ENCODE measurements at places on chromosomes 12 and 14. TPM values are rescaled to one million over a fixed set of nuclear protein-coding genes. Genes with fewer than 3 reads are reported as not detected.

FANCM gene
- 13.5 TPM for total RNA-seq

GRIP1 gene
- total RNA-seq: 5.2 TPM

RAB2B gene
- 35.9 TPM for total RNA-seq

PLEKHH1 gene
- total RNA-seq: 57.9 TPM

KCNH5 gene
- 0.06 TPM for total RNA-seq

SIX1 gene
- total RNA-seq: 25.0 TPM

CATSPERB gene
- 1.2 TPM for total RNA-seq

KCNMB4 gene
- 4.8 TPM for total RNA-seq

RND1 gene
- total RNA-seq: 0.41 TPM

DNA sequence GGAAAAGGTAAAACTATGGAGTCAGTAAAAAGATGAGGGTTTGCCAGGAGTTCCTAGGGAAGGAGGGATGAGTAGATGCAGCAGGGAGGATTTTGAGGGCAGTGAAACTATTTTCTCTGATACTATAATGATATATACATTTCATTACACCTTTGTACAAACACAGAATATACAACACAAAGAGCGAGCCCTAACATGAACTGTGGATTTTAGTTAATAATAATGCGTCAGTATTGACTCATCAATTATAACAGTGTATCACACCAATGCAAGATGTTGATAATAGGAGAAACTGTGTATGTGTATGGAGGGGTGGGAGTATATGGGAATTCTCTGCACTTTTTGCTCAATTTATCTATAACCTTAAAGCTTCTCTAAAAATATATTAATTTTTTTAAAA lies 404.3 kb upstream of the NOVA1 start:
- DNase-seq: no peak

DNA sequence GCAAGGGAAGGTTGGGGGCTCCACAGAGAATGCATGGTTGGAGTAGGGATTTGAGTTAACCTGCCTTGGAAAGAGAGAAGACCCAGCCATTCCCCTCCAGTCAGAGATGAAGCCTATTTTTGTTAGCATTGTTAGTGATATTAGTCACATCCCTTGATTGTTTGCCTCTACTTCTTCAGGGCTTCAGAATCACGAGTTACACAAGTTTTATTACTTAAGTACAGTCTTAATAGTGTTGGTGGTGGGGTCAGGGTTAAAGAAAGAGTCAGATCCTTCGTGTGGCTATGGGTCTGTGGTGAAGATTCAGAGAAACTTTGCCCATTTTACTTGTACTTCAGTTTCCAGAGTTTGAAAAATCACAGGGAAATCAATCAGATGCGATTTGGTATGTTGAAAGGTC lies 363.1 kb downstream of the LRIG3 start:
- DNase-seq: no peak

DNA sequence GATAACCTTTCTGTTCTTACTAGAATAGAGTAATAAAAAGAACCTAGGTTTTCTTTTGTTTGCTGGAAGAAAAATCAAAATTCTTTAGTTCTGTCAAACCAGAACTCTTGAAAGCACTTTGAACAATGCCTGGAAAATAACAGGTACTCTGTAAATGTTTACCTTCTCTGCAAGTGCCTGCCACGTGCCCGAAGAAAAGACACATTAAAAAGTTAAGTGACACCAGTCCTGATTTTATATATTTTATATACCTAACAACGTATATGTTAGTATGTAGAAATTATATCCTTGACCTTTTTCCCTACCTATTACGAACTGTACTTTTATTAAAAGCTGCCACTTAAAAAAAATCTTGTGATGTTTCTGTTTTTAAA lies 976 bp downstream of the THAP2 start:
- no peak for DNase-seq

GRCh38 chr12:103877288-103877687 lies 36.3 kb upstream of the NT5DC3 start:
- DNase-seq: no peak

- no peak for DNase-seq
Observed at GRCh38 chr14:104133496-104133895, 4.9 kb upstream of the KIF26A start.

DNA sequence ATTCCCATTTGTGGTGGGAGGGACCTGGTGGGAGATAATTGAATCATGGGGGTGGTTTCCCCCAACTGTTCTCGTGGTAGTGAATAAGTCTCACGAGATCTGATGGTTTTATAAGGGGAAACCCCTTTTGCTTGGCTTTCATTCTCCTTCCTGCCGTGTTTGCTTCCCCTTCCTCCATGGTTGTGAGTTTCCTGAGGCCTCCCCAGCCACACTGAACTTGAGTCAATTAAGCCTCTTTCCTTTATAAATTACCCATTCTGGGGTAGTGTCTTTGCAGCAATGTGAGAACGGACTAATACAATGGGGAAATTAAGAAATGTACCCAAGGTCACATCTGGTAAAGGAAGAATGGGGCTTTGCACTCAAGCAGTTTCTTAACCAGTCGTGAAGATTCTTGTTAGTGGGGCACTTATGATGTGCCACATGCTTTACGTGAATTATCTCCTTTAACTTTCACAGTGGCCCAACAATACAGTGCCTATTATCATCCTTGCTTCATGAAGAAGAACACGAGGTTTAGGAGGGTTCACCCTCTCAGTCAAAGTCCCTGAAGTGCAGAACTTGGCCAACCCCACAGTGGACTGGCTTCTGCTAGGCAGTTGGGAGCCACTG lies 234.3 kb downstream of the EFCAB11 start:
- no peak for DNase-seq

DNA sequence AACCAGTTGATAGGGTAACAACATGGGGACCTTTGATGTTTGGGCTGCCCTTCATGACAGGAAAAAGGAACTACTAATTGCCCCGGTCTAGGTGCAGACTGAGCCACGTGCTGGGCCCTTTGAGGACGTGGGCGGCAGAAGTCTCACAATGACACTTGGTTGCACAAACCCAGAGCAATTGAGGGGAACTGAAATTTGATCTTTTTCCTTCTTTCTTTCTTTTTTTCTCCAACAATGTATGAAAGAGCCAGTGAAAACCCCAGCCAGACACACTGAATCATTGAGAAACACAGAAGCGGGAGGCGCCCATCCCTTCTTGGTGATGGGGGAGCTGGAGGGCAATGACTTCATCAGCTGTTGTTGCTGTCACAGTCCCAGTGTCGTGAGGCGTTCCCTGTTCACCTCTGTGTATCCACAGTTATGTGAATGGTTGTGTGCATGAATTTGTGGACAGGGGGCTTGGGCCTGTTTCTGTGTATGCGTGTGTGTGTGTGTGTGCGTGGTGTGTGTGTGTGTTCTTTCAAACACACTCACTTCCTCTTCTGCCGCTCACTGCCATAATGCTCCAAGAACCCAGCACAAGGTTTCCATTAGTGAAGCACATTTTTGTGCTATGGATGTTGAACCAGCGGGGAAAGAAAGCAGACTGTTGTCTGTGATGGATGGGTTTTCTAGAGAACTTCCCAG lies 137.5 kb upstream of the CCND2 start:
- DNase-seq: no peak

GRCh38 chr12:26265606-26266005 lies 70.2 kb downstream of the SSPN start:
- DNase-seq: no peak

DNA sequence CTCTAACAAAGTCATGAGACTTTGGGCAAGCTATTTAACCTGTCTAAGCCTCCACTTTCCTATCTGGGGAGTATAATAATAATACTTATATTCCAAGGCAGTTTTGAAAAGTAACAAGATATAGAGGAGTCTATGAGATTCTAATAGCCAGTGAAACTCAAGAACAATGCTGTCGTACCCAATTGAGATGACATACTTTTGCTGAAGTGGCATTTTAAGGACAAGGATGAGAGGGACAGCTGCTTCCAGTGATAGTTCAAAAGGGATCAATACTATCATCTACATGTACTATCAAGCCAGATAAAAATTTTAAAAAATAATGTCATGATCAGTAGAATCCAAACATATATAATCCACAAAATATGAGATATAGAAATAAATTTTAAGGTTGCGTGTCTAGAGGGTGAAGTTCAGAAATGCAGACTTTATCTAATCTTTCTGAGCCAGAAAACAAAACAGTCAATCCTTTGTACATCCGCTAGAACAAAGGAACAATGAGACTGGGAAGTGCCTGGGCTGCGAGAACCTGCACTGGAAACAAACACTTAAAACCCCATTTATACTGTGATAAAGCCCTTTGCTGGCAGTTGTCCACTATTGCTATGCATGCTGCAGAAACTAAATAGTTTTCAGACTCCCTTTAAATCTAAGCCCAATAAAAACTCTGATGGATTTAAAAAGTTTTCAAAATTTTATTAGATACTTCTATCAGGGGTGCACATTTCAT lies 38.6 kb downstream of the PTPRB start:
- no peak for DNase-seq

DNA sequence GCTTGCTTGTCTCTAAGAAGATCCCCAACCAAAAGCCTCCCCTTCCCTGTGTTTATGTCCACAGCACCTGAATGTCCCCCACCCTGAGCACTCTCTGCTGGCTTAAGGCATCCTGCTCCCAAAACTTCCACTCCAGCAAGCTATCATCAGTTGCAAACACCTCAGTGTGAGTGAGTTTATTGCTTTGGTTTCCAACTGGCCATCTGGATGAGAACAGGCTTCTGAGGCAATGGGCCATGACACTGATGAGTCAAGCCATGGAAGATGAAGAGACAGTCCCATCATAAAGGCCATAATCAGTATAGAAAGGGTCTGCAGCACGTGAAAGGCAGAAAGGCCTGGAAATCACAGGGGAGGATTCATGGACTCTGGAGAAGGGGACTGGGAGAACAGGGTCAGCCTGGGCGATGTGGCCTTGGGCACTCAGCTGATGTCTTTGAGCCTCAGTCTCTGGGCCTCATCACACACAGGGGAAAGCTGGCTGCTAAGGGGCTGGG lies 12.8 kb downstream of the CMKLR1 start:
- no peak for DNase-seq

GRCh38 chr14:89190765-89191513 lies 226.1 kb downstream of the FOXN3 start:
- no peak for DNase-seq

- DNase-seq: no peak
Observed at GRCh38 chr12:109607618-109608017, 34.0 kb downstream of the MVK start.

GRCh38 chr12:99054601-99055128 lies 409.6 kb downstream of the APAF1 start:
- no peak for DNase-seq

GRCh38 chr12:50611021-50611744 lies 106.4 kb downstream of the DIP2B start:
- no peak for DNase-seq

GRCh38 chr12:130955238-130955816 lies 1.6 kb downstream of the ADGRD1 start:
- no peak for DNase-seq

DNA sequence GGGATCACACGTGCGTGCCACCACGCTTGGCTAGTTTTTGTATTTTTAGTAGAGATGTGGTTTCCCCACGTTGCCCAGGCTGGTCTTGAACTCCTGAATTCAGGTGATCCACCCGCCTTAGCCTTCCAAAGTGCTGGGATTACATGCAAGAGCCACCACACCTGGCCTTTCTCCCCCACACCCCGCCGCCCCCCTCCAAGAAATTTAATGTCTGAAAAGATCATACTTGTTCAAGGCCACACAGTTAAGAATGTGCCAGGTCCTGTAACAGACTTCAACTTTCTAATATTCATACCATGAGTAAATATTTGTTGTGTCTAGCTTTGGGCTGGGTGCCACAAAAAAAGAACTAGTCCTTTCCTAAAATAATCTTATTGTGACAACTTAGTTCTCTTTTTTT lies 9.1 kb downstream of the GATC start:
- DNase-seq: no peak

GRCh38 chr14:105011312-105011990 lies 9.4 kb downstream of the CDCA4 start:
- no peak for DNase-seq

- DNase-seq: no peak
Observed at GRCh38 chr12:88471331-88472045, 108.8 kb downstream of the KITLG start.

DNA sequence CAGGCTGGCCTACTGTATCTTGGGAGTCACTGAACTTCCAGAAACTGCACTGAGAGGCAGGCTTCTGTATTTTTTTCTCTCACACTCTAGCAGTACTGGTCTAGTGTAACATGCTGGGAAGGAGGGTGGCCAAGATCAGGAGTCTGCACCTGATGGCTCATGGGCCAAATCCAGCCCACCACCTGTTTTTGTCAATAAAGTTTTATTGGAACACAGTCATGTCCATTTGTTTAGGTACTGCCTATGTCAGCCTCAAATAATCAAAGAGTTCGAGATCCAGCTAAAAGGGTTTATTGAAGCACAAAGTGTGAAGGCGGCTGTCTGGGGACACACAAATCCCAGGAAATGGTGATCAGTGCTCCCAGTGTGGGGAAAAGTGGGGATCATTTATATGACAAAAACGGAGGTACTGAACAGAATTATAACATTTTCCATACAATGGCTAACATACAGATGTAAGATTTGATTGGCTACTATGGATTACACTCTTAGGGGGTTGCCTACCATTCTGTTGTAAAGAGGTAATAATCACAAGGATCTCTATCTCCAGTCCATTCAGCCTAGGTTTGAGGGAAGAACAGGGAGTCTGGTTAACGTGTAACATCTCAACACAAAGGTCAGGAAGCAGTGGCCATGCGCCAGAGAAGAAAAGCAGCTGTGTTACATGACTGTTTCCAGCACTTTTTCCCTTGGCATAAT lies 12.9 kb downstream of the USP30 start:
- no peak for DNase-seq

GRCh38 chr14:99460793-99461192 lies 19.9 kb downstream of the SETD3 start:
- no peak for DNase-seq

DNA sequence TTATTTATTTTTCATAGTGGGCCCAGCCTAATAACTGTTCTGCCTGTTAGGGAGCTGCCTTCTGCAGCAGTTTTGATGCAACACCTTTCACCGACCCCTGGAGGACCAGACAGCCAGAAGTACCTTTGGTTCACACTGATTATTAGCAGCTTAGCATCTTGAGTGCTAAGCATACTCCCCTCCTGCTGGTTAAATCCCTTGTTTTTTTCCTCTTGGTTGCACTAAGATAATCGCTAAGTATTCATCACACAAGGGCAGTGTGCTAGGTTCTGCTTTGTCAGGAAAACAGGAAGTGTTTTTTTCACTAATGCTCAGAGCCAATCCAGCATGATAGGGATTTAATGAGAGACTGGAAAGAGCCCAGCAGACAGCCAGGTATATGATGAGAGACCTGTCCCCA lies 437.0 kb downstream of the FUT8 start:
- no peak for DNase-seq

DNA sequence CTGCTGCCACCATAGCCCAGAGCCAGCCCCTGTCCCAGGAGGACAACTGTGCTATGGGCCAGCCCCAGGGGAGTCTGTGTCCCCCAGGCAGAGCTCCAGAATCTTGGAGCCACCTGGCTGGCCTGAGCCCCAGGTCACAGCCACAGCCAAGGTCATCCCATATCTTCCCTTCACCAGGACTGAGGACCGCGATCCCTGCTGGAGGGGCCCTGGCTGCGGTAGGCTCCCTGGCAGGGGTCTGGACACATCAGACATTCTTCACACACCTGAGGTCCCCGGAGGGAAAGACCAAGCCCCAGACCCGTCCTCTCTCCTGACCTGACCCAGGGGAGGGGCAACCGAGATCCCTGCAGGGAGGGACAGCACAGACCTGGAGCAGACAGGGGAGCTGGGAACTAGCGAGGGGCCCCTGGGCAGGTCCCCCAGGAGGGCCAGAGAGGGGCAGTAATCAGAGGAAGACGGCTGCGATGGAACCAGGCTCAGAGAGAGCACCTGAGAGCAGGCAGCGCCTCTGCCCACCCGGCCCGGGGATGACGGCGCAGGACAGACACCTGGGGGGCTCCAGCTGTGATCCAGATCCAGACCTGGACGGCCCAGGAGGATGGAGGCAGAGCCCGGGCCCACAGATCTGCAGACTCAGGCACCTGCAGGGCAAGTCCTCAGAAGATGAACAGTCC lies 103.2 kb upstream of the EIF5 start:
- DNase-seq: no peak

Data from prostate gland (tissue), 2 donors.